Fibroblast of gingiva (primary cell): ENCODE measurements at places on chromosomes 7 and 10.

DNA sequence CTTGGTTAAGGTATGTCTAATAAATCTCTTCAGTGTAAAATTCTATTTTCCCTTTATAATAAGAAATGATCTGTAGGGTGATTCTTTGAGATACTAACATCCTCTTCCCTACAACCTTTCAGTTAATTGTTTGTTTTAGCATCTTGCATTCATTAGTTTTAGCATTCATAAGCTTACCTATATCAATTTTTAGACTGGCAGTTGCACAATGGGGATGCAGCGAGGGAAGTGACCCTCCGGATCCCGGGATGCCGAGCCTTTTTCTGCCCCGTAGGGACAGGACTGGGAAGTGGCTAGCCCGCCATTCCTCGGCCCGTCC, 508 bp upstream of the KIF20B start:
- no peak for DNase-seq

GRCh38 chr7:127595737-127596136, 2.2 kb downstream of the FSCN3 start:
- no peak for DNase-seq

DNA sequence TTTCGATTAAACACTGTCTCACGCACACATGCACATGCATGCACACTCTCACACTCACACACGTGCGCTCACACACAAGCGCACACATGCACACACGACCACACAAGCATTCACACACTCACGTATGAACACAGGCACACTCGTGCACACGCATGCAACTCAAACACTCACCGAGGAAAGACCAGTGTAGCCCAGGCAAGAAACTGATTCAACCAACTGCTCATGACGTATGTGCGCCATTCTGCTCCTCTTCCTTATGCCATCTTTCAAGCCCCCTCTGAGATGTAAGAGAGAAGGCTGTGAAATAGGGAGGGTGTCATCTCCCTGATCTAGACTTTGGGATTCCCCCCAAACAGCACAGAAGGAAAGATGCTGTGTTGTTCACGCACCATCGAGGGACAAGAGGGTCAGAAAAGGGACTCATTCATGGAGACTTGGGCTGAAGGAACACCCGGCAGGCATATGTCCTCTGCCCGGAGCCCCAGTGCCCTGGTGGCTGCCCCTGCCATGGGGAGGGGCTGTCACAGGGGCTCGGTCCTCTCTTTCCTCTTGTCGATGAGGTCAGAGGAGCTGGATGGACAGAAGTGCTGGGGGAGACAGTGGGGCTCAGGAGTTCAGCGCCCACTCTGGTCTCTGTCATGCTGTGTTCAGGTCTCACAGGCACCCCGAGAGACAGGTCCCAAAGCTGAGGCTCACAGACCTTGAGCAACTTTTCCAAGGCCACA, 130.1 kb upstream of the SHH start:
- DNase-seq, result no peak

DNA sequence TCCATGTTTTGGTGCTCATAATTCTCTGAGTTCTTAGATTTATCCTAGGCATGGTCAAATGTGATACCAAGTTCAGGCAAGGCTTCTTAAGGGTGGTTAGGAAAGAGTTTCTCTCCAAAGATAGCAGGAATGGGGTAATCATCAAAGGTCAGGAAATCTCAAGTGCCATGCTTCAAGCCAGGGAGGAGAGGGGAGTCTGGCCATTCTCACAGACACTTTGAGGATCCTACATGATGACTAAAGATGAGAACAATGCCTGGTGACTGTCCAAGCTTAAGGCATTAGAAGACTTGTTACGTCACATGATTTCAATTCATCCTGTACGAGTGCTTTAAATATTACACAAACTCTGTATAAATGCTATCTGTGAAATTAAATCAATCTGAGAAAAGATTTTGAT, 59.4 kb downstream of the POM121L12 start:
- no peak for DNase-seq

DNA sequence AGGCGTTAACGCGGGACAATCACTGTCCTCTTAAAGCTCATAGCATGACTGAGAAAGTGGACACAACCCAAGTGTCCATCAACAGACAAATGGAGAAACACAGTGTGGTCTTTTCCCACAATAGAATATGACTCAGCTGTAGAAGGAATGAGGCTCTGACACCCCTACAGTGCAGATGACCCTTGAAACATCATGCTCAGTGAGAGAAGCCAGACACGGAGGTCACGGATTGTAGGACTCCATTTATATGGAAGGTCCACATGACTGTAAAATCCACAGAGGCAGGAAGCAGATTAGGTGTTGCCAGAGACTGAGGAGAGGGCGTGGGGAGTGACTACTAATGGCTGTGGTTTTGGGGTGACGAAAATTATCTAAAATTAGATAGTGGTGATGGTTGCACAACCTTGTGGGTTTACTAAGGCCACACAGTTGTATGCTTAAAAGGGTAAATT, 6.1 kb upstream of the NCAPG2 start:
- no peak for DNase-seq

GRCh38 chr7:4091767-4092166, 590.3 kb upstream of the FOXK1 start:
- DNase-seq, result no peak

GRCh38 chr7:72441791-72442190, 29.7 kb upstream of the CALN1 start:
- no peak for DNase-seq

GRCh38 chr7:142308918-142309317, 51.1 kb upstream of the PRSS58 start:
- DNase-seq, result no peak

DNA sequence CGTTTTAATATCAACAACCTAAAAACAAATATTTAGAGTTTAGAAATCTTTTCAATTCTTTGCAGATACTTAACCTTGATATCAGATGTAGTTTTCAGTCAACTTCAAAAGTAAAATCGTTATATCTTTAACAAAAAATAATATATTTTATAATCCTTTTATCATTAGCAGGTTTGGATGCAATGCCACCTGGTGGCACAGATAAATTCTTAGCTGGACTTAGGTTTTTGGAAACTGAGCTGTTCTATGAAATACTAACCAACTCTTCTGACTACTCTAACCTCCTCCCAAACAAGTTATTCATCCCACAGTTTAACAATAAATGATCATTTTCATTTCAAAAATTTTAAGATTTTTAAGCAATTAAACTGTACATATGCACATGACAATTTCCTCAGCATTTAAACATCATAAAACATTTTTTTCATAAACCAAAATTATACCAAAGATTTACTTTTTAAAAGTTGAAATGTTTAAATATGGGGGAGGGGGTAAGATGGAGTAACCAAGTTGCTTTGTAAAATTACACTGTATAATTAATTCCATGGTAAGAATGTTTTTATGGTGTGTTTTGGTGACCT, 56.9 kb downstream of the HIBADH start:
- peak; percentile 19 for DNase-seq

DNA sequence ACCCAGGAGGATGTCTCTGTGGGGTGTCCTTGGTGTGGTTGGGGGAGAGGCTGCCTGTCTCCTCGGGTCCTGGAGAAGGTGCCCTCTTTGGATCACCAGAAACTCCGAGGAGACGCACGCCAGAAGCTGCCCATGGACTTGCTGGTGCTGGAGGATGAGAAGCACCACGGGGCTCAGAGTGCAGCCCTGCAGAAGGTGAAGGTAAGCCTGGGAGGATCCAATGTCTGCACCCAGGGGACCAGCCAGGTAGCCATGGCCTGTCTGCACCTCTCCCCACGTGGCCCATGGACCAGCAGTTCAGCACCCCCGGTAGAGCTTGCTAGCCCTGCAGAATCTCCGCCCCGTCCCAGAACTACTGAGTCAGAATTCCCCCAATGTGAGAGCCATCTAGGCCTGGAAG, 5.1 kb downstream of the ANKRD2 start:
- no peak for DNase-seq

DNA sequence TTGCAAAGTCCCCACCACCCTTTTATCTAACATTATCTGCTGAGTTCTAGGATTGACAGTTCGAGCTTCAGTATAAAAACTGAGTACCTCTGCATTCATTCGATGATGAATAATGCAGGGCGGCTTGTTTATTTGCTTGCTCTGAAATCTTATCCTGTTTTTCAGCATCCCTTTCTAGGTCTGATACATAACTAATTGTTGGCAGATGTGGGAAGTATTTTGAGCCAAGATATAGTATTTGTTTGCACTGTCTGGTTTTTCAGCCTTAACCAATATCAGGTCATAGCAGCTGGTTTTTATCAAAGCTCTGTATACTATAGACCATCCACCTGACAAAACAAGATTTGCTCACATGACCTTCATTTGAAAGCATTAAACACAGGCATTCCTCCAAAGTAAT, 161.4 kb downstream of the TFEC start:
- peak; percentile 60 for DNase-seq

GRCh38 chr10:91944880-91945630, 21.5 kb downstream of the BTAF1 start:
- no peak for DNase-seq

GRCh38 chr7:44318332-44318731, 7.1 kb downstream of the CAMK2B start:
- no peak for DNase-seq

DNA sequence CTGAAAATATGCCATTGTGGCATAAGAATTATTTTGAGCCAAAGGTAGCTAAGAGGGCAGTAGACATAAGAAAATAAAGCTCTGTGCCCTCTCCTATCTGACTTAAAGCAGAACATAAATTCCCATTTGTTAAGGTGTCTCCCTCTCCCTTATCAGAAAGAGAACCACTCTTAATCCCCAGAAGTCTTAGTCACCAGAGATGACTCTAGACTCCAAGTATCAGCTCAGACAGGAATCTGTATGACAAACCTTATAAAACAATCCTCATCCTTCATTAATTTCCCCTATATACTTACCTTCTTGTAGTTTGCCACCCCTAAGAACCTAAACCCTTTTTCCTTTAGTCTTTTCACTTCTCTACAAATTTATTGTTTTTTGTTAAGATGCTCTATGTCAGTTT, 21.8 kb upstream of the PIP4K2A start:
- no peak for DNase-seq

DNA sequence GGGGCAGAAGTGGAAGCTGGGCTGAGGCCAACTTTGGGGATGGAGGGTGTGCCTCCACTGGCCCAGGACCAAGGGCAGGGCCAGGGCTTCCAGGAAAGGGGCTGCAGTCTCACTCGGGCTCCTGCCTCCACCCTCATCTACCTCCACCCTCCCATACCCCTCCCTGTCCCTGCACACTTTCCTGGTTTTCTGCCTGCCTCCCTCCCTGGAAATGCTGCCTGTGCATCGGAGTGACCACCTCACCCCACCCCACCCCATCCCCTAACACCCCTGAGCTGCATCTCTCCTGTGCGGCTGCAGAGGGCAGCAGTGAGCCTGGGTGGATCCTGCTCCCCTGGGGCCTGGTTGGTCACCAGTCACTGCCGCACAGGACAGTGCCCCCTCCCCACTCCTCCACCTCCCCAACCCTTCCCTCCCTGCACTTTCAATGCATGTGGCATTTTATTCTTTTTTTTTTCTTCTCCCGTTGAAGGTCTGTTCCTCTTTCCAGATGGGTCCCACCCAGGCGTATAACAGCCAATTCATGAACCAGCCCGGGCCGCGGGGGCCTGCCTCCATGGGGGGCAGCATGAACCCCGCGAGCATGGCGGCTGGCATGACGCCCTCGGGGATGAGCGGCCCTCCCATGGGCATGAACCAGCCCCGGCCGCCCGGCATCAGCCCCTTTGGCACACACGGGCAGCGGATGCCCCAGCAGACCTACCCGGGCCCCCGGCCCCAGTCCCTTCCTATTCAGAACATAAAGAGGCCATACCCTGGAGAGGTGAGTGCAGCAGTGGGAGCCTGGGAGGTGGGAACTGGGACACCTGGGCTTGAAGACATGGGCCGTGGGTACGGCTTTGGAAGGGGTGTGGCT, 54.1 kb upstream of the PPIF start:
- DNase-seq, result no peak

DNA sequence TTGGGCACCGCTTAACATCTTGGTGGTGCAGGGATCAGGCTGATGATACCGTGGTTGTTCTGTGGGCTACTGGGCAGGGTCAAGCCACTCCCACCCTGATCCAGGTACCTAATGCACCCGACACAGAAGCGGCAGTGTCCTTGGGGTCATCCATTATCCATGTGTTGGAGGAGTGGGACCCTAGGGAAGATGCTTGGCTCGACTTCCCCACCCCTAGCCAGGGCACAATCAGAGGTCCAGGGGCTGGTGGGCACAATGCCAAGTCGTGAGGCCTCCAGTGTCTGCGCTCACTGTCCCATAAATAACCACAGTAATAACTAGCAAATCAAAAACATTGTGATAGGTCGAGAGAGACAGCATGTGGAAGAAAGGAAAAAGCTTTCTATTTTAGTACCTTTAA, 37.7 kb downstream of the HTRA1 start:
- no peak for DNase-seq

GRCh38 chr7:109549471-109550193, 980.0 kb downstream of the DNAJB9 start:
- no peak for DNase-seq

GRCh38 chr7:467393-467828, 52.2 kb downstream of the PDGFA start:
- no peak for DNase-seq

GRCh38 chr10:60821656-60822055, 43.4 kb downstream of the CDK1 start:
- DNase-seq, result no peak

GRCh38 chr7:37216156-37216852, 232.4 kb downstream of the ELMO1 start:
- DNase-seq, result no peak

DNA sequence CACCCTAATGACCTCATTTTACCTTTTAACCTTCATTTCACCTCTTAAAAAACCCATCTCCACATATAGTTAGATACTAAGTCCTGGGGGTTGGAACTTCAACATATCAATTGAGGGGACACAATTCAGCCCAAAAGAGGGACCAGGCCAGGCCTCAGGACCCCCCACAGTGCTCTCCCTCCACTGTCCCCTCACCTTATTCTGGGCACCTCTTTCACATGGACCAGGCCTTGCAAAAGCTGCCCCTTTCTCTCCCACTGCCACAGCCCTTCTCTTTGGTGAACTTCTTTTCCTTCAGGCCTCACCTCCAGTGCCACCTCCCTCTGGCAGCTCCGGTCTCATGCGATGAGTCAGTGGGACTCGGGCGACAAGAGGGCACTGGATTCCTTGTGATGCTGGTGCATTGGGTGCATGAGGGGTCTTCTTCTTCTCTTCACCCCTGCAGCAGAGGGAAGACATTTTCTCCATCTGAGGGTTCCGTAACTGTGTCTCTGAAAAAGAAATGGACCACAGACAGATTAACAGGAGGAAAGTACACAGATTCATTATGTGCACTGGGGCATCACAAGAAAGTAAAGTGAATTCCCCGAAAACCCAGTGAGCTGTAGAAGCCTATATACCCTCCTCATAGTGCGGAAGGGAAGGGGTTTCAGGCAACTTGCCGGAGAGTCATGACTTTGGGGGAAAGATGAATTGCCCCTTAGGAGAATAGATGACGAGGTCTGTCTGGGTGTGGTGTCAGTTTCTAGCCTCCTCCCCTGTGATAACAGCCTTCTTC, 288.7 kb upstream of the IGFBP3 start:
- no peak for DNase-seq

DNA sequence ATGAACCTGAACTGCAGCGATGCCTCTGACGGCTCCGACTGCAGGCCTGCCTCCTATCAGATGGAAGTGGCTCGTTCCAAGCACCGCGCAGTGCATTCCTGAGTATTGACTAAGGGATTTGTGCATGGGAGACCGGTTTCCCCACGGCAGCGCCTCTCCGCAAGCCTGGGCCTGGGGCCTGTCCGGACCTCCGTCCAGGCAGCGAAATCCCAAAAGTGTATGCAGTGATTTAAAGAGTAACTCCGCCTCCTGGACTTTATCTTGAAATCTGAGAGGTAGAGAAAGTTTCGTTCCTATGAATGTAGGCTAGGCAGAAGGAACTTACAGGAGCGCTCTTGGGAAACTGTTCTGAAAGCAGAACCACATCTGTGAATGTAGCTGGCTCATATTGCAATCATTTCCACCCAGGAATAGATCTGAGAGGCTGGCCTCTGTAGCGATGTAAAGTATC, 106.2 kb upstream of the CELF2 start:
- DNase-seq, result peak; percentile 94
